ENCODE measurements at places on chromosomes 3 and 15.

DNA sequence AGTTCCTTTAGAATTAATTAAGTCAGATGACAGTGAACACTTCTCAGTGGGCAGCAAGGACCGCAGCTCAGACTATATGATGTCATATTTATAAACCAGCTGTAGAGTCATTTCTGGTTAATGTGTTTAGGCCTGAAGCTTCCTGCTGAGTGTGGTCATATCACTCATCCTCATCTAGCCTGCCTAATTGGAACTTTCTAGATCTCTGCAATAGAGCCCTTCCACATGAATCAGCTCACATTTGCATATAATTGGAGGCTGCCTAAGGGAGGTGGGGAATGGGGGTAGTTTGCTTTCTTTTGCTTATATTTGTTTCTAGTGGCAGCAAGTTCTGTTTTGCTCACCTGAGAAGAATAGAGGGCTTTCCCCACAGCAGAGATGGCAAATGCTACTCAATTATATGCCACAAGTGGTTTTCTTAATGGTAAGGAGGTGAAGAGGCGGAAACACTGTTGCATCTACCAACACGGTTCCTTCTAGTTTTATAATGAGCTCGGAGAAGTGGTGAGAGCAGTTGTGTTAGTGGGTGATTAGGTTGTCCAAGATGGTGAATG lies 148.1 kb downstream of the KLHL25 start:
- no peak for DNase-seq

GRCh38 chr3:120683213-120683612 lies 1.2 kb upstream of the HGD start:
- DNase-seq: no peak

DNA sequence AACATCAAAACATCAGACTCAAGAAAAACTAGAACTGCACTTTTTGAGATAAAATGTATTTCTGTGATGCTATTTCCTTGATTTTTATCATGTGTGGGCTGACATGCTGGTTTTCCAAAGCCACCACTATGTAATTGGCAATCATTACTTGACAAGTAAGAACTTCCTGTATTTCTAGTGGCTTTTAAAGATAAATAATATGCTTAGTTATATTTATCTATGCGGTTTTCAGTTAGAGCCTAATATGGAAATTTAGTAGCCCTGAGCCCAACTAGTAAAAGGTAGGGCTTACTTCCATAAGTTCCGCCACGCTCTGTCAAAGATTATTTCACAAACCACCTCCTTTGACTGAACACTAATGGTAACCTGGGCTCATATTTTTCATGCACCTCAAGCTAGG lies 91.6 kb downstream of the PPARG start:
- no peak for DNase-seq

DNA sequence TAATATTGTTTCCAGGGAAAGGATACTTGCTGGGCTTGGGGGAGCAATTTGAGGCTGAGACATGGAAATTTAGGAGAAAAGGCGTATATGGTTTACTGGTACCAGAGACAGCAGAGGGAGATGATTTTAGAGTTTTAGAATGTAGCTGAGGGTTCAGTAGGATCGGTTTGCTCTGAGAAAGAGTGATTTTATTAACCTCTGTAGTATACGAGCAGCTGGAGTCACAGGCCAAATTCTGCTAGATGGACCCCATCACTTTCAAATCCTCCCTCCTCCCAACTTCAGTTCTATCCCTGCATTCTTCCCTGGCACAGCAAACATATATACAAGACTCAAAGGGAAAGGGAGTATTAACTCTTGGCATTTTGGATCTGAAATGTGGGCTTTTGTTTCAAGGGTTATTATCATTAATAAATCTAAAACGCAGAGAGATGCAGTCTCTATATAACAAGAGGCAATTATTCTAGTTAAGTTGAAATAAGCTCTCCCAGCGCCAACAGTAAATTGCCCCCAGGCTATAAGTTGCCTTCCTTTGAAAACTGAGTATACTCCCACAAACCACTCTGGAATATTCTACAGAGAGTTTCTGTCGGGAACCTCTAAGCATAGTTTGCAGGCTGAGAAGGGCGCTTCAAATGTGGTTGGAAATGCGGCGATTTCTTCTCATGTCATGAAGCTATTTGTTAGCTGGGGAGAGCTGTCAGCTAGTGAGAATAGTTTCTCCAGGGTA lies 5.4 kb downstream of the CRABP1 start:
- DNase-seq: no peak

DNA sequence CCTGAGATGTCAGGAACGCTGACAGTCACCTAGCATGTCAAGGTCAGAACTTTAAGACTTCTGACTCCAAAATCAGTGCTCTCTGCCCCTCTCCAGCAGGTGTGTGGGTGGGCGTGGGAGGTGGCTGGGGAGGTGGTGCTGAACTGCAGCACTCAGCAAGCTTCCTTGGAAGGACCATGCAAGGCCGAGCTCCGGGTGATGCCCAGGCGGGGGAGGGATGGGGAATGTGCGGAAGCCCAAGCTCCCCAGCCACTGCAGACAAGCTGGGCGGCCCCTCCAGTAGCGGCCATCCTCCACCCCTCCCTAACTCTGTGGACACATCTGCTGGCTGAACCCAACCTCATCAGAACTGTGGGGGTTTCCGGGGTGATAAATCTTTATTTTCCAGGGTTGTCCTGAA lies 296.6 kb downstream of the TLE3 start:
- DNase-seq: no peak

- no peak for DNase-seq
These were observed 730 bp downstream of the SPRED1 start for GRCh38 chr15:38253351-38253781.

DNA sequence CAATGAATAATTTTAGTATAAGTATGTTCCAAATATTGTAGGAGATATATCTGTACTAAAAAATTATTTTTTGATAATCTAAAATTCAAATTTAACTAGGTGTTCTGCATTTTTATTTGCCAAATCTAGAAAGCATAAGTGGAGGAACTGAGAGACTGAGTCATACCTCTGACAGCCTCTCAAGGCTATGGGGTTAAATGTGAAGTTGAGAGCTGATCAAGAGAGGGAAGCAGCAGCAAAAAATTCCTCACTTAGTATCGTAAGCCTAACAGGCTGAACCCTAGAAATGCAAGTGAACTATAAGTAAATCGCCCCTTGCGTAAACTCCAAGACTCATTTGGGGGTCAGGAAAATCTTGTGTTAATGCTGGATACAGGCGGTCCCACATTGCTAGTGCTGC lies 12.8 kb upstream of the TOPAZ1 start:
- DNase-seq: no peak

GRCh38 chr15:59439576-59439975 lies 1.6 kb downstream of the FAM81A start:
- DNase-seq: no peak

DNA sequence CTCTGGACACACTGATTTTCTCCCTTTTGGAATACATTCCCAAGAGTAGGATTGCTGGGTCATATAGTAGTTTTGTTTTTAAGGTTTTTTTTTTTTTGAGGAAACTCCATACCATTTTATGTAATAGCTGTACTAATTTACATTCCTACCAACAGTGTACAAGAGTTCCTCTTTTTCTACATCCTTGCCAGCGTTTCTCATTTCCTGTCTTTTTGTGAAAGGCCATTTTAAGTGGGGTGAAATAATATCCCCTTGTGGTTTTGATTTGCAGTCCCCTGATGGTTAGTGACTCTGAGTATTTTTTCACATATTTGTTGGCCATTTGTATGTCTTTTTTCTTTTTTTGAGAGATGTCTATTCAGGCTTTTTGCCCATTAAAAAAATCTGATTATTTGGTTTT lies 1205.5 kb downstream of the ROBO1 start:
- DNase-seq: no peak

DNA sequence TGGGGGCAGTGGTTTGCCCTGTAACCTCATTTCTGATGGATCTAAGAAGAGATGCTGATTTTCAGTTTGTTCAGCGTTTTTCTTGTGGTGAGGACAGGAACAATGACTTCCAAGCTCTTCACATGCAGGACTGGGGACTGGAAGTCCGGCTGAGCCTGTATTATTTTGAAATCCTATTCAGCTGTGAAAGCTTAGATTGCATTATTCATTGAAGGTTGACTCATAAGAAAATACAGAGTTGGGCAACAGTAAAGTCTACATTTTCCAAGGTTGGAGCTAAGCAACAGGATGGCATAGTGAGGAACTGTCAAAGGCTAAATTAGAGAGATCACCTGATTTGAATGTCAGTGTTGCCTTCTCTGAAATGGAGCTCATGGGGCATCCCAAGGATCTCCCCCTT lies 230.9 kb upstream of the FEZF2 start:
- no peak for DNase-seq

DNA sequence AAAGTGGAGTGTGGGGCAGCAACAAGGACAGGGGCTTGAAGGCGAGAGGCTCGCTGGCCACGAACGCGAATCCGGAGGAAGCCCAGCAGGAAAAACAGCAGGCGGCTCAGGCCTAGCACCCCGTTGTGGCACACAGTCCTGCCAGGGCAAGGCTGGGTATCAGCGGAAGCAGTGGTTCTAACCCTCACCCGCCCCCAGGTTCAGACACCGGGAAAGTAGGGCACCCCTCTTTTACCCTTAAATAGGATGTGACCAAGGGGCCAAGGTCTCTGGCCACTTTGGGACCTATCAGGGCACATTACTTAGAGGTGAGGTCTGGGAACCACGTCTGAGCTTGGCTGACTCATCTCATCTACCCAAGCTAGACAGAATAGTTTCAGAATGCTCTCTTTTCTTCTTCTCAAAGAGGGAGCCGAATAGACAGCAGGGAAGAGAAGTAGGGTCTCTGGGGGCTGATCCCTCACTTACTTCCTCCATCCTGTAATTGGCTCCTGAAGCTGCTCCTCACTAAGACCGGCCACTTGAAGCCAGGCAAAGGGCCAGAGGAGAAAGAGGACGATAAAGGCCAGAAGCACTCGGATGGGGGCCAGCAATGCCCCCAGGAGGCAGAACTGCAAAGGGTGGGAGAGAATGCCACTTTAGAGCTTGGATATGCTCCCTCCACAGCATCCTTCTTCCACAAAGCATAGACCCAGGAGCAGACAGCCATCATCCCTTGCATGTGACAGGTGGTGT lies 1.7 kb downstream of the LPCAT4 start:
- DNase-seq: peak; percentile 46

DNA sequence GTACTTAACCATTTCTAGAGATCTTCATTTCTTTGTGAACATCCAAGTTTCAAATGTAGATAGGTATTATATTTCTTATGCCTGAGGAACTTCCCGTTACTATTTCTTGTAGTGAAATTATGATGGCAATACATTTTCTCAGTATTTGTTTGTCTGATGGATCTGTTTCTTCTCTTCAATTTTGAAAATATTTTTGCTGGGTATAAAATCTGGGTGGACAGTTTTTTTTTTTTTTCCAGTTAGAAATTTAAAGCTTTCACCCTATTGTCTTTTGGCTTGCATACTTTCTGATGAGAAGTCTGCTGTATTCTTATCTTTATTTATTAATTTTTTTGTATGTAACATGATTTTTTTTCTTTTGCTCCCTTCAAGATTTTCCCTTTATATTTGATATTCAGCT lies 175.8 kb downstream of the SV2B start:
- no peak for DNase-seq

DNA sequence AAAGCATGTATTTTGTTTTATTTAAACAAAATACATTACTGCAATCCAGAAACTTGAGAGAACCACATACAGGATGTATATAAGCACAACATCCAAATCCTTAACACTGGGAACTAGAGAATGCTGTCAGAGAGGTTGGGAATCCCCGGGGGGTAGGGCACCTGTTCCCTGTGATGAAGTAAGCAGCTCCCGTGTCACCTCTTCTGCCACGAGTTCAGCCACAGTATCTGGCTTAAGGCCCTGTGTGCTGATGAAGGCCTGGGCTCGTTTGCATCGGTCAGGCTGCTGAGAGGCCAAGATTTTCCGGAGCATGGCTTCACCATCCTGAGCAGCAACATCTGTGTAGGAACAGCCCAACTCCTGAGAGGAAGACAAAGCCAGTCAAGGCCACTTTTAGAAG lies 36.4 kb downstream of the EIF3J start:
- DNase-seq: no peak

- DNase-seq: no peak
These were observed 52.8 kb upstream of the DGKG start for GRCh38 chr3:186414735-186415419.

- no peak for DNase-seq
These were observed 36.7 kb upstream of the ZBTB38 start for GRCh38 chr3:141331377-141332318.

GRCh38 chr3:195701042-195701915 lies 19.5 kb upstream of the MUC20 start:
- no peak for DNase-seq

GRCh38 chr3:30308131-30308530 lies 298.3 kb upstream of the TGFBR2 start:
- DNase-seq: no peak

GRCh38 chr3:62636235-62636826 lies 238.9 kb downstream of the CADPS start:
- DNase-seq: no peak

DNA sequence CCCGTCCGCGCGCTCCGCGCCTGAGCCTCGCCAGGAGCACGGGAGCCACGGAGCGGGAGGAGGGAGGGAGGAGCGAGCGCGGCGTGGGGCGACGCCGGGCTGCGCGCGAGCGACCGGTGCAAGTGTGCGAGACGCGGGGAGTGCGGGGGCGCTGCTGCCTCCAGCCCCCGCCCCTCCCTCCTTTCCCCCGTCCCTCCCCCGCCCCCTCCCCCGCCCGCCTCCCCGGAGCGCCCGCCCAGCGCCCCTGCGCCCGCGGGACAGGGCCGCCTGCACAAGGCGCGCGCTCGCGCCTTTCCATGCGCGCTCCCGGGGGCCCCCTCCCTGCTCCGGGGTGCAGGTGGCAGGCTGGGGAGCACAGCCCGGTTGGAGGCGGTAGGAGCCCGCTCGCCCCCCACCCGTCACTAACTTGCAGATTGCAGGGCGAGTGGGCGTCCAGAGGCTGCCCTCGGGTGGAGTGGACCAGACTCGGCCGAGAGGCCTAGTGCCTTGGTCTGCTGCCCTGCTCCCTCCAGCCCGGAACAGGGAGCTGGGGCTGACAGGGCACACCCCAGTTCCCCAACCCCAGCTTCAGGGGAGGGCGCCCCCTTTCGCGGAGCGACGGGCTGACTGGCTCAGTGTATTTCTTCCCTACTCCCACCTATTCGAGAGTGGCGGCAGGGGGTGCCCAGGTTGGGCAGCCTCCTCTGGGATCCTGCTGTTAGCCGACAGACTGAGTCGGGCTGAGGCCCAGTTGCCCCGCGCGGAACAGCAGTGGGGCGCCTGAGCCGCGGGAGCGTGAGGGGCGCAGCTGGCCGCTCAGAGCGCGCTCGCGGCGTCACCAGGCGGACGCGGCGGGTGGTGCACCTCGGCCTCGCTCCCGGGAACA lies at the start of gene WNT7A:
TSS of gene WNT7A (minus strand) at position 126 of the 865 bp plus-strand sequence. CDS start 255 bp downstream, outside the sequence.
- DNase-seq: peak; percentile 79

GRCh38 chr3:184373422-184373821 lies 4.6 kb downstream of the THPO start:
- DNase-seq: no peak

GRCh38 chr15:73886717-73887345 lies 13.5 kb downstream of the TBC1D21 start:
- DNase-seq: no peak

DNA sequence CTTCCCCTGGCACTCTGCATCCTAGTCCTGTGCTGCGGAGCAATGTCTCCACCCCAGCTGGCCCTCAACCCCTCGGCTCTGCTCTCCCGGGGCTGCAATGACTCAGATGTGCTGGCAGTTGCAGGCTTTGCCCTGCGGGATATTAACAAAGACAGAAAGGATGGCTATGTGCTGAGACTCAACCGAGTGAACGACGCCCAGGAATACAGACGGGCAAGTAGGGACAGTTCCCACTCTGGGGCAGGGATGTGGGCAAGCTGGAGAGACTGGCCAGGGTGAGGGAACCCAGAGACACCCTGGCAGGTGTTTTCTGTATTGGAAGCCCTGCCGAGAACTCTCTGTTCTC lies 247 bp downstream of the FETUB start:
- DNase-seq: no peak
